ENCODE measurements at places on chromosomes 6 and 20. TPM values are rescaled to one million over a fixed set of nuclear protein-coding genes. Genes with fewer than 3 reads are reported as not detected.

GRCh38 chr20:38640521-38640920 lies 38.9 kb downstream of the ARHGAP40 start:
- no peak for DNase-seq

GRCh38 chr6:81487489-81487888 lies 265.0 kb downstream of the TENT5A start:
- peak; percentile 33 for DNase-seq

DNA sequence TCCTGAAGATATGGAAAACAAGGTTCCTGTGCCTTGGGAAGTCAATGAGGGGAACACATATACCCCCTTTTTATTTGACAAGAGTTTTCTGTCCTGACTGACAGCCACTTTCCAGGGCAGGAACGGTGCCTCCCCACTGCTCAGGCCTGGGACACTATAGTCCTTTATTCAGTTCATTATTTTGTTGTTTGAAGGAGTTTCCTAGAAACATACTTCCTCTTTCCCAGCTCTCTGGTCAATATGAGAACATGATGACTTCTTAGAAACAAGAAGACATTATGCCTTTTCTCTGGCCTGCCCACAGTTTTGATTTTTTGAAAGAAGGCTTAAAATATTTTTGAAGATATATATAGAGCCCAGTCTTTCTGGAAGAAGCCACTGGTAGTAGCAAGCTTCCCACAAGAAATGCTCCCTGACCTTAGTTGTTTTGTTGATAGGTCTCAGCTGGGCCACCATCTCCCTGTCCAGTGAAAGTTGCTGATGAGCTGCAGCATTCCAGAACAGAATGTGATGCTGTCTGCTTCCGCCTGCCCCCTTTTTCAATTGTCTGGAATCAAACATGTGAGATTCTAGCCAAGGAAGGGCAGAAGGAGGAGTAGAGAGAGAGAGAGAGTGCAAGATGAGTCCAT lies 350.0 kb upstream of the PRND start:
- DNase-seq = no peak

GRCh38 chr20:50679753-50680104 lies 11.6 kb downstream of the RIPOR3 start:
- DNase-seq = no peak

GRCh38 chr6:1065986-1066385 lies 245.9 kb upstream of the FOXQ1 start:
- DNase-seq = no peak

CTAGE9 gene
- not detected for total RNA-seq

DNA sequence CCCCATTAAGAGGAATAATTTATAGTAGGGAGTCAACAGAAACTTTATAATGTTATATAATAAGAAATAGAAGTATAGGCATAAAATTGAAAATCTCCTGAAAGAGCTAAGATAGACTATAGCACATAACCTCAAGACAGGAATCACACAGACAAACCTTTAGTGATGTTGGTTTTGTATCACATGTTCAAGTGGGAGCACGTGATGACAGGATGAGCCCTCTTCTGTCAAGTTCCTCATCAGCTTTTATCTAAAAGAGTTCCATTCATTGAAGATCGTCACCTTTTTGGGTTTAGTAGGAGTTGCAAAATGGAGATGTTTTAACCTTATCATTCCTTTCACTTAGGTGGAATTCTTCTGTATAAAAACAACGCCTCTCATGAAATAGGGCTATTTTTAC lies 127.0 kb downstream of the MCHR2 start:
- no peak for DNase-seq

DNA sequence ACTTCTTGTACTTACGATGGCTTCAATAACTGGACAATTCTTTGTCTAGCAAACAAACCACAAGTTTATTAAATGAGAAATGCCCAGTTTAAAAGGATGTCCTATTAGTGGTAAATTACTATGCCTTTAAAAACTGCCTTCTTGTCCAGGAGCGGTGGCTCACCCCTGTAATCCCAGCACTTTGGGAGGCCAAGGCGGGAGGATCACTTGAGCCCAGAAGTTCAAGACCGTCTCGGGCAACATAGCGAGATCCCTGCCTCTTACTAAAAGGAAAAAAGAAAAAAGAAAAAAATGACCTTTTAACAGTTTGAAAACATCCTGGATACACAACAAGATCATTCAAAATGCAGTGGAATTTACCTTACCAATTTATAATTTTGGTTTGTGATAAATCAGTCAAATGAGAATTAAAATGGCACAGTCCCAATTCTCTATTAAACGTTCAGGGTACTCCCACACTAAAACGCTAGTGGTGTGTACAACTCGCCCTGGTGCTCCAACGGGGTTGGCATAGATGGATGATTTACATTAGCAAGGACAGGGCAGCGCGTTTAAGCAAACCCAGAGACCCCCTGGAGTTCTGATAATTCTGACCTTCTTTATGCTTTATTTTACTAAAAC lies 2.3 kb downstream of the ZBTB2 start:
- no peak for DNase-seq

DNA sequence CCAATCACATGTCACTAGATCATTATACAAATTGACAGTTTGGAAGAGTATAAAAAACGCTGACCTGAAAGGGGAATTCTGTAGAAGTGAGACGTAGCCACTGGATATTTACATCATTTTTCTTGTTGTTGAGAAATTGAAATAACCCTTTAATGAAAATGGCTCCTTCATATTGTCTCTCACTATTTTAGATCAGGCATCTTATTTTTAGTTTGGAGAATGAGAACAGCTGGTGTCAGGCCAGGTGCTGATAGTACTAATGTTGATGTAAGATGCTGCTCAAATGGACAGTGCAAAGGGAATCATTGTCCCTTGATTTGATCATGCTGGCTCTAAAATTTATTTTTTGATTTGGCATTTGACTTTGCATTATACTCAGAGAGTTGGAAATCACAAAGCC lies 17.4 kb downstream of the NKAIN2 start:
- DNase-seq = no peak

DNA sequence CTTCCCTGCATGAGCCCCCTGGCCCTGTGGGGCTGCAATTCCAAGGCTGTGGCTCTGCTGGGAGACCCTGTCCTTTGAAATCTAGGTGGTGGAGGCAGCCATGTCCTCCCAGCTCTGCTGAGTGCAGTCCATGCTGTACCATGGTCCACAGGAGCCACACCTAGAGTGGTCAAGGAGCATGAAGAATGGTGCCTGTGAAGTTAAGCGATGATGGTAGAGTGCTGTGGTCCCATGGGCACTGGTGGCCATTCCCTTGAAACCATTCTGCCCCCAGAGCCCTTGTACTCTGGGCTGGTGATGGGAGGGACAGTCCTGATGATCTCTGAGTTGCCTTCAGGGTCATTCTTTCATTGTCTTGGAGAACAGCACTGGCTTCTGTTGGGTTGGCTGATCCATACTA lies 55.3 kb downstream of the EFCAB8 start:
- DNase-seq = no peak

GRCh38 chr6:36526066-36526465 lies 21.2 kb downstream of the STK38 start:
- DNase-seq = no peak

DNA sequence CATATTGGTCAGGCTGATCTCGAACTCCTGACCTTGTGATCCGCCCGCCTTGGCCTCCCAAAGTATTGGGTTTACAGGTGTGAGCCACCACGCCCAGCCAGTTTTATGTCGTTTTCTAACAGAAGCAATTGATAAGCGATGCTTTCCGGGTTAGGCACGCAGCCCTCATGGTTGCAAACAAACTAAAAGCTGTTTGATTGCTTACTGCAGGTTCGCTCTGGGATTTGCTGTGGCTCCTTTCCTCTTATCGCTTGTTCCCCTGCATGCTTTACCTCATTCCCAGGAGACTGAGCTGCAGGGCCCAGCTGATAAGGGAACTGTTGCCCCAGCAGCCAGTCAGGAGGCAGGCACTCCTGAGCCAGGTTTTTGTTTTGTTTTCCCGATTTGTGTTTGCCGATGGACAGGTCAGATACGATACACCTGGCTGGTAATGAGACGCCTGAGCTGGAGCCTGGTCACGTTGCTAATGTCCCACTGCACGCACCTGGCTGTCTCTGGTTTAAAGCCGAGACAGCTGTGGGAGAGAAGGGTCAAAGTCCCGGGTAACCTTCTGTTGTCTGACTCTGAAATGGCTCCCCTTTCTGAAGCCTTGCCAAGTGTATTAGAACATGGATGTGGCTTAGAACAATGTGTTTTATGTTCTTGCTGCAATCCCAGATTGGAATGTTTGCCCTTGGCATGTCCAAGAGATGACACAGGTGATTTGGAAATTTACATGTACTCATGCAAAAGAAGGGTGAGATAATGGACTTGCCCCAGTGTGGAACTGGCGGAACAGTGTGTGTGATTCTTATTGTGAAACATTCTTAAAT lies 19.9 kb downstream of the DSP start:
- DNase-seq = no peak

TOP1 gene
- 32.1 TPM for total RNA-seq

GRCh38 chr6:32796848-32797776 lies 19.7 kb downstream of the HLA-DOB start:
- peak; percentile 62 for DNase-seq

KCNQ2 gene
- 133 TPM for total RNA-seq

GRCh38 chr6:24603241-24603640 lies 42.8 kb downstream of the KIAA0319 start:
- no peak for DNase-seq

DNA sequence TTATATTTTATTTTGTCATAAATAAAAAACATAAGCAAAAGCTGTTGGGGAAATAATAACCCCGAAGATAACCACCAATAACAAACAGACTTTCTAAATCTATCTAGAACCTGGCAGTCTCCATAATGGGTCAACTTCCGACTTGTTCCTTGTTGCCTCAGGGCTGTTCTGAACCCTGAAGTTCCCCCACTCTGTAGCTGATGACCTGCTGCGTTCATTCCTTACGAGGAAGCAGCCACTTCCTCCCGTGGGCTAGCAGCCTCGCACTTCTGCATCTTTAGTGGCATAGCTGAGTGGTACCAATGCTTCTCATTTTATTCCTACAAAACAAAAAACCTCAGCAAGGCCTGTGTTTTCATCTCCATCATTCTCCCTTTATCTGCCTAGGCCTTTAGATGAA lies 103.0 kb downstream of the PLEKHG1 start:
- DNase-seq = no peak

DNA sequence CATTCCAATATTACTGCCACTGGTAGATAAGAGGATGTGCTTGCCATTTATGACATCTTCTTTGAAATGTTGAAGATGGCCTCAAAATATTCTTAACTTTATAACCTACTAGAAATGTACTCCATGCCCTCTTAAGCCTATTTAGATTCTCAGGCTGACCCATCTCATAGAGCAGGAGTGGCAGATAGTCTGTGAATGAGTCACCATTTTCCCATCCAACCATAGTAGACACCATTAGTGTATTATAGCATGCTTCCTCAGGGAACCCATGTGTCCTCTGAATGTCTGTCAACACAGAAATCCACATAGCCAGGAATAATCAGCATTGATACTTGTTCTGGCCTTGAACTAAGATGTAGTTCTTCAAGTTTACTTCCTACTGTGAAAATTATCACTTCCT lies 150.2 kb downstream of the IMPG1 start:
- no peak for DNase-seq

TOMM34 gene
- 22.7 TPM for total RNA-seq

SMOC2 gene
- 0.20 TPM for total RNA-seq

GRCh38 chr6:5231289-5231688 lies 29.5 kb downstream of the LYRM4 start:
- DNase-seq = no peak

EEF1A2 gene
- 58.1 TPM for total RNA-seq

SLC52A3 gene
- 0.06 TPM for total RNA-seq

GRCh38 chr20:16806886-16807285 lies 58.7 kb downstream of the OTOR start:
- no peak for DNase-seq

RPS10 gene
- total RNA-seq = 4,372 TPM

- no peak for DNase-seq
Measured at GRCh38 chr20:32845786-32846185, 12.9 kb upstream of the EFCAB8 start.

ID4 gene
- total RNA-seq = 38.2 TPM

TMC2 gene
- total RNA-seq = not detected

DDO gene
- not detected for total RNA-seq

DNA sequence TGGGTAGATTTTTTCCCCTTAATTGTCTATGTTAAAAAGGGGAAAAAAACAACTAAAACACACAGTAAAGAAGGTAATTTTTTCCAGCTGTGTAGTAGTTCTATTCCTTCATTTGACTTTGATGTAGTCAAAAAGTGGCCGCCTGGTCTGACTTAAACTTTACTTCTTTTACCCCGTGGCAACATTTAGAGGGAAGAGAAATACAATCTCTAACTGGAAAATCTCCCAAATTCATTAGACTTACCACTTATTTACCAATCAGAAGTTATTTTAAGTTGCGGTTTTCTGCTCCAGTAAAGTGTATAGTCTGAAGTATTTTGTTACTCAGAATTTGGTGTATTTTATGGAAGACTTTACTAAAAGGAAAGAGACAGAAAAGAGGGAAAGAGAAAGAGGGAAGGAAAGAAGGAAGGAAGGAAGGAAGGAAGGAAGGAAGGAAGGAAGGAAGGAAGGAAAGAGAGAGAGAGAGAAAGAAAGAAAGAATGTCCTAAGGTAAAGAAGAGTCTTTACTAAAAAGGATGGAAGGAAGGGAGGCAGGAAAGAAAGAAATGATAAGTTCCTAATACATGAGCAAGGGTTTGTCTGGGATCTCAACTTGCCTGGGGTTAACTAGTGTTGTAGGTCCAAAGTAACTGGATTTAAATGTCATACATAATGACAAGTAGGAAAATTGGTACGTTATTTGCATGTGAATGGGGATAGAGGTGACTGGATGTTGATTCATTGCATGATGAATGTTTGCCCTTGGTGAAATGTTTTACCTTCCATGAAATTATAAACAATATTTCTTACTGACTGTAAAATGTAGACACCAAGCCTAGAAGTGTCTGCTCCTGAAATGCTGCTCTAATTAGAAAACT lies 135.1 kb downstream of the SAMD5 start:
- DNase-seq = no peak

DUSP22 gene
- total RNA-seq = 16.9 TPM

DNA sequence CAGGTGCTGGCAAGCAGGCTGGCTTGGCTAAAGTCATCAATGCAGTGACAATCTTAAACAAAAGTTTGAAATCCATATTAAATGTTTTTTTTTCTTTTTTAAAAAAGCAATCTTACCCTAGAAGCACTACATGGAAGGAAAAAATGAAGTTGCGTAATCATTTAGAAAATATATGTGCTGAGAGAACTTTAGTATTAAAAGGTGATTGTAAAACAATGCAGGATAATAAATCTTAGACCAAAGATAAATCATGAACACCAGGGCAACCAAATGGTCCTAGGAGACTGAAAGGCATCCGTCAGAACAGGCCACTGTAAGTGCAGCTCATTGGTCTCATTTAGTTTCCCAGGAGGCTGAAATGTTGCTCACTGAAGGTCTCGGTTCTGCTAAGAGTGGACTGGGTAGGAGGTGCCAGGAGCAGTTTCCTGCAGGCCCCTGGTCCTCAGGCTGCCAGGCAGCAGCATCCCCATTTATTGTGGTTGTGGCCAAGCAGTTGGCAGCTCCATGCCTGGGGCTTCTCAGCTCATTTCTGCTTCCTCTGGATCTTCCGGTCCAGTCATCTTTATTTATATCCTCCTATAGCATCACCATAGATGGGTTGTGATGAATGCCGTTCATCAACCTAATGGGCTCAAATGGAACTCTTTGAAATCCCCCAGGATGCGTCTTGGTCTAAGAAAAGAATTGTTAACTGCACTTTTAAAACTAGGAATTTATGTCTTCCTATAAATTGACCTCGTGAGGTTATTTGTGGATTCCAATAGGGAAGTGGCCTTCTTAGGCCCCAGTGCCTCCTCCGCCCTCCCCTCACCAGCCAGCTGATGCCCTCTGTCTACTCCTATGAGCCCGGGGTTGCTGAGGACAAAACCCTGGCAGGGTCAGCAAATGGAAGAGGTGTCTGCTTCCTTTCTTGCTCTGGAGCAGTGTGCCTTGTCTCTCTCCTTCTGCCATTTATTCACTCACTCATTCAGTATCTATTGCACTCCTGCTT lies 269.0 kb downstream of the UST start:
- no peak for DNase-seq

HSPA1L gene
- total RNA-seq = 0.98 TPM
